Bone marrow (tissue), 2 donors: ENCODE measurements at places on chromosomes 1 and 21.

- DNase-seq: no peak
These were observed 18.6 kb downstream of the PTGER3 start for GRCh38 chr1:71028981-71029380.

DNA sequence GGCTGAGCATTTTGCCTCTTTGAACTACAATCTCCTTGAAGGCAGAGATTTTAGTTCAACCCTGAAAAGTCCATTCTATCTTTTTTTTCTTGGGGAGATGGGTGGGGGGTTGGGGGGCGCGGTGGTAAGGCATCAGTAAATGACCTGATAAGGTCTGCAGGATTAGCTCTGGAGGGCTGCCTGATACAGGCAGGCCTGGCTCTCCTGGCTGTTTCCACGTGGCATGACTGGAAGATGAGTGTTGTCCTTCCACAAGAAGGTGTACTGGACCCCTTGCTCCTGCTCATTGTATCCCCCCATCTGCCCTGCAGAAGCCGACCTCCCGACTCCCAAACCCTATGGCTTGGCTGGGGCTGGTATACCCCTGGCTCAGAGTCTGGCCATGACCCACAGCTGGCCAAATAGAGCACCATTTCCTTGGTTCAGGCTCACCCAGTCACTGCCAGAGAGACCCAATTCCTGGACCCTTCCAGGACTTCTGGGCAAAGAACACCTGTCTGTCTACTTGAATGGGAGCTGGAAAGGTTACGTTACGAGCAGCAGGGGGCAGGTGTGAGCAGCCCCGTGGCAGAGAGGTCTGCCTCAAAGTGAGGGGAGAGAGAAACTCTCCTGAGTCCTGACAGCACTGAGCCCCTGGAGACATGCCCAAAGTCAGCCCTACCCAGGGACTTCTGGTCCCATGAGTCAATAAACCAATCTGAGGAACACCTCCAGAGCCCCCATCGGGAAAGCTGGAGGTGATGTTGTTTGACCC, 17.0 kb downstream of the DHRS3 start:
- no peak for DNase-seq

DNA sequence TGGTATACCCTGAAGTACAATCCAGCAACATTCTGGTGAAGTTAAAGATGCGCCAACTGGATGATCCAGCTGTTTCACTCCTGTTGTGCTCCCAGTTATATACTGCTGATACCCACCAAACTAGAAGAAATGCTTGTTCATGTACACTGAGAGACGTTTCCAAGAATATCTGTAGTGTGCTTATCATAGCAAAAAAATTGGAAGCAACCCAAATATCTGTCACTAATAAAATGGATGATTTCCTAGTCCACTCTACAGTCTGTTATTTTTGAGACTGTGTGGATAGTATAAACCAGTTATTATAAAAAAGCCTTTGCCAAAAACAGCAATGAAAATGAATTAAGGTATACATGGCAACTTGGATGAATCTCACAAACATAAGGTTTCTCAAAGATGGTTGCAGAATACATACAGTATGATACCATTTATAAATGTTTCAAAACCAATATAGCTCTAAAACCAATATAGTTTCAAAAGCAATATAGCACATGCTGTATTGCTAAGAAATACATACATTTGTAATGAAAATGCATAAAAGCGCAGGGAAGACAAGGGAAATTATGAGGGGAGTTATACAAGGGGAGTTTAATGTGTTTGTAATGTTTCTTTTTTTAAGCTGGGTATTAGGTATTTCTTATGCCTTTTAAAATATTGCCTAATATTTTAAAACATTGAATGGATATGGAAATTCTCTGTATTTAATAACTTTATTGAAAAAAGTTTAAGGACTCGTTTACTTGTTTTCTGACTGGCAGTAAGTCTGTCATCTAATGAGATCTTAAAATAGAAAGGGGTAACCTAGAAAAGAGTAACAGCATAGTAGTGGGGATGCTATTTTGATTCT, 36.5 kb downstream of the GPSM2 start:
- no peak for DNase-seq

DNA sequence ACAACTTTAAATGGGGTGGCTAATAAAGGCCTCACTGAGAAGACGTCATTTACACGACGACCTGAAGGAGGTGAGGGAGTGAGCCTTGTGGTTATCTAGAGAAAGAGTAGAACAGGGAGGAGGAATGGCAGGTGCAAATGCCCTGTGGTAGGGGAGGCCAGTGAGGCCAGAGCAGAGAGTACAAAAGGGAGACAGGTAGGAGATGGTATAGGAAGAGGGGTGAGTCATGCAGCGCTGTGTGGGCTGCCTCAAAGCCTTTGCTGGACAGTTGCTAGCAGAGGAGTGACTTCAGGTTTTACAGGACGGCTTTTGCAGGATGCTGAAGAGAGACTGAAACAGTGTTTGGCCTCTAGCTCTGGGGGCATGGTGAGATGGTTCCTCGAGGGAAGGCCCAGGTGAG, 116.0 kb downstream of the IER5 start:
- DNase-seq: no peak

DNA sequence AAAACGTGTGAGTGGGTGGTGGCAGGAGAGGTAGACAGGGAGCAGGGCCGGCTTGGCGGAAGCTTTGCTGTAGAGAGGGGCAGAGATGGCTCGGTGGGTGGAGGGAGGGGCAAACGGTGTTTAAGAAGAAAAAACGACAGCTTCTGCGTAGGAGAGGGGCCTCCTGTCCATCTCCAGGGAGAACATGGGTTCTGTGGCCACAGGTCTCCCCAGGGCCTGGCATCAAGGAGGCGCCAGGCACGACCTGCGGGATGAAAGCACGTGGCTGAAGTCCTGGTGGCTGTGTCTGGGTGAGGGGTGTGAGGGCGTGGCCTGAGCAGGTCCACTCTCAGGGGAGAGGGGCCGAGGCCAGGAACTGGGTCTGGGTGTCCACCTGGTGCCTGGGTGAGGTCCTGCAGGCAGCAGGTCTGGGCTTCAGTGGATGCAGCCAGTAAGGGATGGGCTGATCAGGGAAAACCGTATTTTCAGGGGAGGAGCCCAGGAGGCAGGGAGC, 940 bp upstream of the PRKCZ start:
- no peak for DNase-seq

DNA sequence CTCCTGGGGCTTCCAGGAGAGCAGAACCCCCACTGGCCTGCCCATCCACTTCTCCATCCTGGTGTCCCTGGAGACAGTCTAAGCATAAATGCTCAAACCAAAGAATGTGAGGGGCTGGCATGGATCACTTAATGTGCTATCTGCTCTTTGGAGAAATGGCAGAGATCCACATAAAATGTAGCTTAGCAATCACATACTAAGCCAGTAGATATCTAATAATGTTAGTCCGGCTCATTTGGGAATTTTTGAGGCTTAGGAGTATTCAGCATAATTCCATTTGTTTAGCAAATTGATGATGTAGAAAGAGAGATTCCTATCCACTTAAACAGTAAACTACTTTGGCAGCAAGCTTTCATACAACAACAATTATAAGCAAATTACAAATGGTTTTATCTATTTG, 90.7 kb downstream of the TENT5C start:
- DNase-seq: no peak

GRCh38 chr1:175976865-175977642, 230.0 kb downstream of the COP1 start:
- no peak for DNase-seq

DNA sequence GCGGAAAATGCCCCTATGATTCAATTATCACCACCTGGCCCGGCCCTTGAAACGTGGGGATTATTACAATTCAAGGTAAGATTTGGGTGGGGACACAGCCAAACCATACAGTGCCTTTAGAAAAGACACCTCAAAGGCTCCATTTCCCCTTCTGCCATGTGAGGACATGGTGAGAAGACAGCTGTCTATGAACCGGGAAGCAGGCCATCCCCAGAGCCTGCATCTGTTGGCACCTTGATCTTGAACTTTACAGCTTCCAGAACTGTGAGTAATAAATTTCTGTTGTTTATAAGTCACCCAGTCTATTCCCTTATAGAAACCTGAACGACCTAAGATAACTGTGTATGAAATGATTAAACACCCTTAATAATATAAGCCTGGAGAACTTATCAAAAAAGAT, 61.6 kb downstream of the KIFAP3 start:
- DNase-seq: no peak

GRCh38 chr1:171902527-171902926, 61.2 kb downstream of the DNM3 start:
- no peak for DNase-seq

- no peak for DNase-seq
These were observed 6.7 kb downstream of the CRP start for GRCh38 chr1:159707472-159708260.

DNA sequence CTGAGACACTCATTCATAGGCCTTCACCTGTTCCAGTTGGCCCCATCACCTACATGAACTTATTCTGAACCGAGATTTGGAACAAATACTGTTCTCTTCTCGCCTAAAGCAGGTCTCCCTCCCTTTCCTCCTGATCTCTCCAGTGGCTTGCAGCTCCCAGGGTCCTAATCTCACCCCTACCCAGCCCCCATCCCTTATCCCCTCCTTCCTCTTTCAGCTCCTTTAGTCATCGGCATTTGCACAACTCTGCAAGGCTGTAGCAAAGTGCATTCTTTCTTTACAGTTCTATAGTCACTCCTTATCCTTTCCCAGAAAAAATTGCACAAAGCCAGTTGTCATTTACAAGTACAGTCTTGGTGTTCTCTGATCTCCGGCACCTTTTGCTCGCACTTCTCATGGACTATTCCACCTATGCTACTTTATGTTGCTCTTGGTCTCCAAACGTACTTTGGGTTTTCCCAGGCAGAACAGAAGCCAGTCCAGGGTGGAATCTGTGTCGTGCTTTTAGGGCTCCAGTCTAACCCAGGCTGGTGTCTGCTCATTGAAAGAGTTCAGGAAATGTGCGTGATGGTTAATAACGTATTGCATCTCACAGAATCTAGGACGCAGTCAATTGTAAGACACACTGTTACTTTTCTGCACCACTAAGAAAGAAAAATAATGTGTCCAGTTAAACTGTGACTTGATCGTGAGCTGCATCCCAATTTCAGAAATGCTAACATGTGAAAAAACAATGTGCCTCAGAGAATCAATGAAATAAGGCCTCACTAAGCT, 965 bp downstream of the ABCA4 start:
- DNase-seq: no peak

DNA sequence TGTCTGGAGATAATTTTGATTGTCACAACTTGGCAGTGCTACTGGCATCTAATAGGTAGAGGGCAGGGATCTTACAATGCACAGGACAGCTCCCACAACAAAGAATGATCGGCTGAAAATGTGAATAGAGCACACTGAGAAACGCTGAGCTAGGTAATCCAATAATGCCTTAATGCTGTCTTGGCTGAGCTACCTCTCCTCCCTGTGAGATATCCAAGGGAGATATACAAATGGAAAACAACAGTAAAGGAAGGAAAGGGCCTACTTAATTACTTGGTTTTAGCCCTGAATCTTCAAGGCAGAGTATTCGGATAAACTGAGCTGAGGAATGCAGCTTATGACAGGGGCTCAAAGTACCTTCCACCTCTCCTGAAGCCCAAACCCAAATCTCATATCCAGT, 2.9 kb downstream of the DNASE2B start:
- DNase-seq: no peak

DNA sequence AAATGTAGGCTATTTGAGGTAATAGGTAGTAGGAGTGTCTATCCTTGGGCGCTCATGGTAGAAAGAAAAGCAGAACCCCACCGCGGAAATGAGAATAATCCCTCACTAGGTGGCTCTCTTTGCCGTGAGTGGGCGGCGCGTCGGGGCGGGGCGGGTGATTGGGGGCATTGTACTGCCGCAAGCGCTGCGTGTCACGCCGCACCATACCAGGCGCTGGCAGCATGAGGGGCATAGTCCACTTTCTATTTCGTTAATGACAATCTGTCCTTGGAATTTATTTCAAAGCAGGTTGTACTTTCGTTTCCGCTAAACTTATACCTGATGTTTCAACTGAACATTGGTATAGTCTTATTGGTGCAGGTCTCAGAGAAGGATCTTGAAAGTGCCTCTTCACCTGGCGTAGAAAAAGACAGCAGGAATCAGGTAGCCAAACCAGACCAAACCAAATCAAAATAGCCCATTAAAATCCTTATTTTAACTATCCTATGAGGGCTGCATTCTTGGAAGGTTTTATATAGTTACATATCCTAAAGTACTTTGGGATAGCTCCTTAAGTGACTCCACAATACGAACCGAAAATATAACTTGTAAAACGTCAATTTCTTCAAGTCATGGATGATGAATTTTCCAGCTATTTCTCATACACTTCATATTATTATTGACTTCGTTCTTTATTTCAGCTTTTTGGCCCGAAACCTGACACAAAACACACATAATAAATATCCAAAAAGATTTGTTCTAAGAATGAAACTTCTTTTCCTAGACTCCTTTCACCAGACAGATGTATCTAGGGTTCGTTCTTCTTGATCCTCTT, 1.9 kb upstream of the SMG7 start:
- DNase-seq: peak; percentile 50

DNA sequence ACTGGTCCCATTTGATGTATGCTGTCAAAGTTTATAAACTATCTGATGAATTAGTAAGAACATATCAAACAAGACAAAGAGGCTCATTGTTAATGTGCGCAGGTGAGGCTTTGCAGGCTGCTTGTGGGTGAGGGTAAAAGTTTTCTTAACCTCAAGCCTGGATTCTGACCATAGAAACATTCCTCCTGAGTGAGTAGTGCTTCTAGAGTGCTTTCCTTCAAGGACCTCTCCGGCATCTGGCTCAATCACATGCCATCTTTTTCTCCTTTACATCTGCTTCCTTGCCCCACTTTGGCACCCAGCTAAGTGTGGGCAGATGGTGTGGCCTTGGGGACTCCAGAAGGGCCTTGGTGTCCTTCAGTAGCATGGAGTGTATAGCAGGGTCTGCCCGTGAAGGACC, 104.0 kb downstream of the ROR1 start:
- DNase-seq: no peak

GRCh38 chr1:5951846-5952410, 40.3 kb downstream of the NPHP4 start:
- DNase-seq: no peak

GRCh38 chr1:81551946-81552345, 248.8 kb upstream of the ADGRL2 start:
- no peak for DNase-seq

DNA sequence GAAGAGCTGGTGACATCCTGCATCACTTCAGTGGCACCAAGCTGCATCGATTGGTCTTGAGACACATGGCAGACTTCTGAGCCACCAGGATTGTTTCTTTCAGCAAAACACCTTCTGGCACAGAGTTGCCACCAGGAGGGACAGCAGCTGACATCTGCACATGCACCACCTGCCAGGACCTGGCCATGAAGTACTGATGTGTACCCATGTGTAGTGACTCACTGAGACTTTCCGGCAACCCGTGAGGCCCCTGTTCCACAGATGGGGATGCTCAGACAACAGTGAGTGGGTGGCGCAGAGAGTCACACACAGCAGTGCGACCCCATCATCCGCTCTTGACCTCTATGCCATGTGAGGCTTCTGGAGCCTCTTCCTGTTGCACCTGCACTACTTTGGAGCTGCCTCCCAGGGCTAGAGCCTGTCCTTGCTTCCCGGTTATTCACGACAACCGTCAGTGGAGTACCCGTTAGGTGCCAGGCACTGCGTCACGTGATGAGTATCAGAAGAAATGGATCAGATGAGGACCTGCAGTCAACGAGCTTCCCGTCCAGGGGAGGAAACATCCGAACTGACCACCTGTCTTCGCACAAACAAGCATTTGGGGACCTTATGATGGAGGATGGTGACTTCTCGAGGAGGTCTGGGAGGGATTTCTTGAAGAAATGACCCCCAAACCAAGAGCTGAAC, 80.5 kb upstream of the VAMP3 start:
- DNase-seq: no peak
